ENCODE measurements at places on chromosomes 1 and 21. TPM values are rescaled to one million over a fixed set of nuclear protein-coding genes. Genes with fewer than 3 reads are reported as not detected.

The TRIM46 gene
- 1.4 TPM for total RNA-seq

The RO60 gene
- 27.8 TPM for total RNA-seq

The LCE2B gene
- not detected for total RNA-seq

The GBP7 gene
- not detected for total RNA-seq

The HSD3B2 gene
- total RNA-seq, result not detected

The DAB1 gene
- total RNA-seq, result not detected

The LRRC39 gene
- total RNA-seq, result 0.05 TPM

The AQP10 gene
- total RNA-seq, result not detected

The LAD1 gene
- 0.70 TPM for total RNA-seq

The C8B gene
- total RNA-seq, result not detected

The PERM1 gene
- 0.29 TPM for total RNA-seq

The KCNN3 gene
- 0.07 TPM for total RNA-seq

The FAM72D gene
- 6.3 TPM for total RNA-seq

The OPRD1 gene
- 0.14 TPM for total RNA-seq

The PTTG1IP gene
- total RNA-seq, result 89.3 TPM

The CASZ1 gene
- total RNA-seq, result 1.9 TPM

The GLIS1 gene
- total RNA-seq, result not detected

The OR2T12 gene
- total RNA-seq, result not detected

The ADAM30 gene
- total RNA-seq, result not detected

The SLFNL1 gene
- total RNA-seq, result not detected

The OR2M3 gene
- not detected for total RNA-seq

The ANKRD34A gene
- total RNA-seq, result 0.07 TPM

The EDN2 gene
- 4.7 TPM for total RNA-seq

The TESK2 gene
- 0.36 TPM for total RNA-seq

The HSF2BP gene
- total RNA-seq, result 1.6 TPM

The EXTL1 gene
- not detected for total RNA-seq

The E2F2 gene
- total RNA-seq, result 2.9 TPM

The PKLR gene
- not detected for total RNA-seq

The PRAMEF2 gene
- not detected for total RNA-seq

The HES3 gene
- not detected for total RNA-seq

The F5 gene
- 0.10 TPM for total RNA-seq

The BMP8A gene
- total RNA-seq, result not detected

The KIAA0040 gene
- 0.16 TPM for total RNA-seq

The CASQ2 gene
- not detected for total RNA-seq

The CD53 gene
- total RNA-seq, result not detected

Data from A549 treated with RU486 at 1 μM for 4 hours (cell line).